ENCODE measurements at places on chromosomes 5 and 9.

DNA sequence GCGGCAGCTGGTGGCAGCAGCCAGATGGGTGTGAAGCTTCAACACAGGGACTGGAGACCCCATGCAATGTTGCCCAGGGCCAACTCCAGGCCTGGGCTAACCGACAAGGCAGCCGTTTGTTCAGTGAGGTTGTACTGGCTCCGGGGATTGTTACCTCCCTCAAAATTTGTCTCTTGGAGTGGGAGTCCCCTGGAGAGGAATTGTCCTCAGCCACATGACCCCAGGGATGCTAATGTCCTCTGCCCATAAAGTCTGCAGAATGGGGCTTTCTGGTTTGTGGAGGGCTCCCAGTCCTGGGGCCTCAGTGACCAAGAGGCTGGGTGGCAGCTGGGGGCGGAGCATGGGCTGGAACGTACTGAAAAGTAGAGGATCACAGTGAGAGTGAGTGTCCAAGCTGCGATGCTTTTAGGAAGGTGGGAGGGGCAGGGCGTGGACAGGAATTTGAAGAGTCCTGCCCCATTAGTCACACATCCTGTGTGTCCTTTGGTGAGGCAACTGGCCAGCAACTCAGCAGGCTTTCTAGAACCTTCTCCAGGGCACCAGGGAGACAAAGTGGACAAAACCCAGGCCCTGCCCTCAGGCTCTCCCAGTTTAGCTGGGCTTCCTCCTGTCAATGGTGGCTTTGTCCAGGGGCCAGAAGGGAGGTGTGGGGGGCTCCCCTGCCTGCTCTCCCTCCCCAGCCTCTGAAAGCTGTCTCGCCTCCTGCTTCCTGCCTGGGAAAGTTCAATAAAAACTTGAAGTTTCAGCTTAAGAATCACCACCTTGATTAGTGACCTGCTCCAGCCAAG, 114.0 kb downstream of the NSG2 start:
- DNase-seq, result peak; percentile 73

GRCh38 chr9:104635456-104635855, 17.5 kb upstream of the OR13C9 start:
- no peak for DNase-seq

GRCh38 chr9:134321531-134321930, 4.7 kb upstream of the RXRA start:
- no peak for DNase-seq

DNA sequence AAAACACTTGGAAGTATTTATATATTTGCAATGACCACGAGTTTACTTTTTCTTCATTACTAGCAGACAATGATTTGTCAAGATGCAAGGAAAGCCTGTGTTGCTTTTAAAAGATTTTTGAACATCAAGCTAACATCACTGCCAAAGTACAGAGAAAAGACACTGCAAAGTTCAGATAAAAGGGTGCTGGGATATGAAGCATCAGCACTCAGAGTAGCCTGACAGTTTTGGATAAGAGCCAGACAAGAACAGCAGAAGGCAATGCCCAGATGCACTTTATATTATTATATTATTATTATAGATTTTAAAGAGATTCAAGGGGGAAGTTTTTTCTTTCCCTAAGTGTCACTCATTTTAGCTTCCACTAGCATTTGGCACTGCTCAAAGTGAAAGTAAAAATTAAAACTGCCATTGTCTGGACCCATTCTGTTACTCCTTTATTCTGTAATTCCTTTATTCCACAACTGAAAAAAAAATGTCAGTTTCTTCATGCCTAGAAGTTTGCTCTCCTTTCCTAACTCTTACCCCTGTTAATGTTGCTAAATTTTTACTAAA, 240.6 kb downstream of the EFNA5 start:
- DNase-seq, result no peak

GRCh38 chr5:146034605-146035004, 70.8 kb downstream of the PLAC8L1 start:
- no peak for DNase-seq

Measured in astrocyte (in vitro differentiated cells and primary cell).